T-helper 17 cell (primary cell): ENCODE measurements at places on chromosomes 16 and 17. TPM values are rescaled to one million over a fixed set of nuclear protein-coding genes. Genes with fewer than 3 reads are reported as not detected.

Gene HS3ST3A1
- not detected for total RNA-seq

DNA sequence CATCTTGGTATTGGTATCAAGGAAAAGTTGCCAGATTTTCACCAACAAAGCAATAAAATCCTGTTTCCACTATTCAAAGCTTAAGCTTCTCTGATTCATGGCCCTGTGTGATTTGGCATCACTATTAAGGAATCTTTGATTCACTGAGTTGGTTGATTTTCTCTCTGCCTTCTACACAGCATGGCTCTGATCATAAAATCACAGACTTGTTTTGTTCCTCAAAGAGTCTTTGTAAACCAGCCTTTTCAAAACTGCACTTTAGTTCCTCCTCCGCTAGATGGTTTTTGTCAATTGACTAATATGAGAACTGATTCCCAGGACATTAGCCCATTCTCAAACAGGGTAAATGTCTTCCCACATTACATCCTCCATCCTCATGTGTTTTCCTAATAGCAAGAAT lies 197.6 kb downstream of the DNAH9 start:
- H3K4me1 ChIP-seq = no peaks in the 10 kb centered on the region
- no peak overlapping the region for H3K27ac ChIP-seq
- H3K4me3 ChIP-seq = no peak overlapping the region
- H3K27me3 ChIP-seq = no peaks in the 10 kb centered on the region
- DNase-seq = no peak

- H3K4me3 ChIP-seq = no peak overlapping the region
- no peaks in the 10 kb centered on the region for H3K27me3 ChIP-seq
- H3K36me3 ChIP-seq = no peaks in the 10 kb centered on the region
- H3K4me1 ChIP-seq = peaks cover 25% of the 10 kb centered on the region
Measured at GRCh38 chr16:57588831-57589230, 39.6 kb upstream of the ADGRG1 start.

Gene TMEM238L
- total RNA-seq = not detected

GRCh38 chr17:47286198-47286914 lies 32.7 kb downstream of the ITGB3 start:
- H3K27ac ChIP-seq = no peak overlapping the region
- no peak overlapping the region for H3K4me3 ChIP-seq
- H3K4me1 ChIP-seq = peaks cover 3% of the 10 kb centered on the region
- H3K36me3 ChIP-seq = peaks cover 2% of the 10 kb centered on the region

- no peak for DNase-seq
- H3K4me3 ChIP-seq = no peak overlapping the region
- no peak overlapping the region for H3K27ac ChIP-seq
Measured at GRCh38 chr17:5126719-5127488, 11.1 kb downstream of the USP6 start.

- H3K4me3 ChIP-seq = no peak overlapping the region
- H3K27me3 ChIP-seq = no peaks in the 10 kb centered on the region
- H3K27ac ChIP-seq = peak overlapping the region; percentile 56
- peaks cover 3% of the 10 kb centered on the region for H3K4me1 ChIP-seq
Measured at GRCh38 chr16:80778703-80779102, 25.7 kb downstream of the CDYL2 start.

GRCh38 chr17:79591695-79592094 lies 19.2 kb downstream of the RBFOX3 start:
- peaks cover 2% of the 10 kb centered on the region for H3K36me3 ChIP-seq
- peaks cover 78% of the 10 kb centered on the region for H3K27me3 ChIP-seq
- H3K4me1 ChIP-seq = no peaks in the 10 kb centered on the region
- no peak overlapping the region for H3K27ac ChIP-seq
- no peak for DNase-seq
- H3K4me3 ChIP-seq = no peak overlapping the region

DNA sequence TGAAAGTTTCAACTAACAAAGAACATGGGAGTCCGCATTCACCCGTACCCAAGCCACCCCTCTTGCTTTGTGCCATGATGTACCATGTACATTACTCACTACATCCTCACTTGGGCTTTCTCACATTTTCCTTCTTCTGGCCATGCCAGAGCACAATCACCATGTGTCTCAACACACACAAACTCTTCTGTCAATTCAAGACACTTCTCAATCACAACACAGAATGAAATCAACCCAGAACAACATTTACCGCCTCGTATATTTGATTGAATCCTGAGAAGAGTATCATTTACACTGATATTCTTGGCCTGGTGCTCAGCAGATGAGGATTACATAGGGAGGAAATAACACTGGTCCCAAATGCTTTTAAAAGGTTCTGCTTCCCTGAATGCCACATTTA lies 4.5 kb downstream of the ADAMTS18 start:
- peaks cover 32% of the 10 kb centered on the region for H3K27me3 ChIP-seq
- no peak overlapping the region for H3K27ac ChIP-seq
- no peak for DNase-seq
- H3K4me1 ChIP-seq = no peaks in the 10 kb centered on the region

GRCh38 chr17:64787921-64788271 lies 125.8 kb upstream of the SMURF2 start:
- H3K4me1 ChIP-seq = peaks cover 8% of the 10 kb centered on the region
- no peak for DNase-seq
- H3K4me3 ChIP-seq = no peak overlapping the region
- peaks cover 4% of the 10 kb centered on the region for H3K36me3 ChIP-seq

GRCh38 chr16:30530163-30531037 lies 4.0 kb upstream of the ZNF768 start:
- H3K36me3 ChIP-seq = no peaks in the 10 kb centered on the region
- DNase-seq = no peak
- peak overlapping the region; percentile 86 for H3K27ac ChIP-seq
- peaks cover 36% of the 10 kb centered on the region for H3K4me1 ChIP-seq
